ENCODE measurements at places on chromosomes 1 and 21.

DNA sequence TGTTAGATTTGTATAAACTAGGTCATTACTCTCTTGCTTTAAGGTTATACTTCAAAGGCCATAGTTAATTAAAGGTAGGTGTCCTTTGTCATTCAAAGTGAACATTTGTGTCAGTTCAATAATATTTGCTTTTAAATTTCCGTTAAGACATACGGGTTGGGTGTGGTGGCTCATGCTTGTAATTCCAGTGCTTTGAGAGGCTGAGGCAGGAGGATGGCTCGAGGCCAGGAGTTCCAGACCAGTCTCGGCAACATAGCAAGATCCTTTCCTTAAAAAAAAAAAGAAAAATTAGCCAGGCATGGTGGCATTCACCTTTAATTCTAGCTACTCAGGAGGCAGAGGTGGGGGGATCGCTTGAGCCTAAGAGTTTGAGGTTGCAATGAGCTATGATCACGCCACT, 80.4 kb downstream of the KIF26B start:
- no peak for DNase-seq

GRCh38 chr1:223771469-223771813, 59.1 kb downstream of the CAPN2 start:
- no peak for DNase-seq

- DNase-seq: no peak
Observed at GRCh38 chr1:1074631-1075147, 583 bp upstream of the RNF223 start.

- no peak for DNase-seq
Observed at GRCh38 chr21:45251635-45252447, 35.9 kb downstream of the POFUT2 start.

DNA sequence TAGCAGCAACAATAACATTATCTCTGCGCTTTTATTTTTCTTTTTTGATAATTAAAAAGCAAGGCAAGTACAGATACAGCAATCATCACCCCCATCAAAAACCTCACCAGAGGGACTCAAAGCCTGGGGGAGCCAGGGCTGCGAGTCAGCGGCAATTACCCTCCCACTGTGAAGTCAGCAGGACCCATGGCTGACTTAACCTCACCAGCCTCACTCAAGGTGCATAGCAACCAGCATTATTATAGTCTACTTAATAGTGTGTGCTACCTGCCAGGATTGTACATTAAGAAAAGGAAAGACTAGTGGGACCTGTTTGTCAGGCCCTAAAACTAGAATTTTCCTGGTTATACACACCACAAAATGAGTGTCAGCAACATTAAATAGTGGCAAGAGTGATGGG, 28.9 kb upstream of the SERBP1 start:
- no peak for DNase-seq

- no peak for DNase-seq
Observed at GRCh38 chr1:29090937-29091618, 32.6 kb downstream of the TMEM200B start.

DNA sequence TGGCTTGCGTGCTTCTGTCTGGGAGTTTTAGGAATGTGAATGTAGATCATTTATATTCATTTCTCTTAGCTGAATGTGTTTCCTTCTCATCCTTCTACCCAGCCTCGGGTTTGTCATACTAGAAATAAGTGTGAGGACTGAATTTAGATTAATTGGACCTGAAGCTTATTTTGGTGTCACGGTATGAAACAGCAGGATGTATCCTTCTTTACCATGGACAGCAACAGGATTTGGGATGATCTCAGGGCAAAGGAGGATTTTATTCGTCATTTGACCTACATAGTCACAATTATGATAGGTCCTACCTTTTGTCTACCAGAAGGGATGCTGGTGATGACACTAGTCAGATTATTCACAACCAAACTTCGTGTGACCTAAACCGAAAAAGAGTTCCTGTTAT, 127.4 kb downstream of the FMN2 start:
- no peak for DNase-seq

DNA sequence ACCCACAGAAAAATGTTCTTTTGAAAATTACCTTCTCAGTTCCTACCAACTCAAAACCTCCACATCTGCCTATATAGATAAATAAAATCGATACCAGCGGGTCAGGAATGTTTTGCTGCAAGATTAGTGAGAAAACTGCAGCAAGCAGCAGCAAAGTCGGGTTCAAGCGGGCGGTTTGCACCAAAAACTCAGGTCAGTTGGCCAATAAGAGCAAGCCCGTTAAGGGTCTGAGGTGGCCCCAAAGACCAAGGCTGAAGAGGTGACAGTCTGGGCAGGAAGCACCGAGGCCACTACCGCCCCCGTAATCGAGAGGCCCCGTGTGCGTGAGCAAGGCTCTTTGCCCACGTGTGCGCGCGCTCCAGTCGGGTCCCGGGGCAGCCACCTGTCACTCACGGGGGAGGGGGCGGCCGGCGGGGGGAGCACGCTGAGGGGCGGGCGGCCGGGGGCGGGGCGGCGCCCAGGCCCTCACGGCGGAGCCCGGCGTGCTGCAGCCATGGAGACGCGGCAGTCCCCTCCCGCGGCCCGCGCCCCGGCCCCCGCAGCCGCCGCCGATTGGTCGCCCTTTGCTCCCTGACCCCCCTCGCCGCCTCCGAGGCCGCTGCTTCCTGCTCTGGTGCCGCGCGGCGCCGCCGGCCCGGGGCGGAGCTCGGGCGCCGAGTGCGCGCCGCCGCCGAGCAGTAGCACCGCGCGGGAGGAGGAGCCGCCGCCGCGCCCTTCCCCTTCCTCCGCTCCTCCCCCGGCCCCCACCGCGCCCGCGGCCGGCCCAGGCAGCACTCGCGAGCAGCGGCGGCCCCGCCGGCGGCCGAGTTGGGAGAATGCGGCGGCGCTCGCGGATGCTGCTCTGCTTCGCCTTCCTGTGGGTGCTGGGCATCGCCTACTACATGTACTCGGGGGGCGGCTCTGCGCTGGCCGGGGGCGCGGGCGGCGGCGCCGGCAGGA, at the start of gene GALNT2:
Gene GALNT2, plus strand, starts transcription at position 773 of the 939 bp plus-strand sequence. Its CDS starts 43 bp downstream, at position 816.
- peak; percentile 89 for DNase-seq

- DNase-seq: peak; percentile 44
Observed at GRCh38 chr1:207565546-207566468, 69.8 kb downstream of the CR1 start.

DNA sequence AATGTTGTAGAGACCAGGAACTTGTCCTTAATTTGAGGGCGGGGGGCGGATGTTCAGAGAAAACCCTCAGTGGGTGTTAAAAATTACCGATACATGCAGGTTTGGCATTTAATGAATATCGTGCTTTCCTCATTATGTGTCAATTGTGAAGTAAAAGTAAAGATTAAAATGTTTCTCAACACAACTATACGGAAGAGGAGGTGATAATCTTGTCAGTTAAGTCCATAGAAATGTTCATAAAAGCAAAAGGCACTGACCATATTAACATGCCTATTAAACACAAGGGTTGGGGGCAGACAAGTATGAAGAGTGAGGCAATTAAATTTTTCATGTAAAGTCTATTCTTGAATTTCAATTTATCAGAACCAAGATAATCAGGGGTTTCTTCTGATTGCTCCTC, 1.3 kb downstream of the BRINP3 start:
- DNase-seq: no peak

DNA sequence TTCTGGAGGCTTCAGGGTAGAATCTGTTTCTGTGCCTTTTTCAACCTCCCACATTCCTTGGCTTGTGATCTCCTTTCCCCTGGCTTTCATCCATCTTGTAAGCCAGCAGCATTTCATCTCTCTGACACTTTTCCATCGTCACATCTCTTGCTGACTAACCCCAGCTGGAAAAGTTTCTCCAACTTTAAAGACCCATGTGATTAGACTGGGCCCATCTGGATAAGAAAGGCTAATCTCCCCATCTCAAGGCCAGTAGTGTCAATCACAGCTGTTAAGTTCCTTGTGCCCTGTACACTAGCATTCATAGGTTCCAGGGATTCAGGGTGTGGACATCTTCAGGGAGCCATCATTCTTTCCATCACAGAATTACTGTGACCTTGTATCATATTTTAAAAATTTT, 452.1 kb downstream of the TTLL7 start:
- DNase-seq: no peak

DNA sequence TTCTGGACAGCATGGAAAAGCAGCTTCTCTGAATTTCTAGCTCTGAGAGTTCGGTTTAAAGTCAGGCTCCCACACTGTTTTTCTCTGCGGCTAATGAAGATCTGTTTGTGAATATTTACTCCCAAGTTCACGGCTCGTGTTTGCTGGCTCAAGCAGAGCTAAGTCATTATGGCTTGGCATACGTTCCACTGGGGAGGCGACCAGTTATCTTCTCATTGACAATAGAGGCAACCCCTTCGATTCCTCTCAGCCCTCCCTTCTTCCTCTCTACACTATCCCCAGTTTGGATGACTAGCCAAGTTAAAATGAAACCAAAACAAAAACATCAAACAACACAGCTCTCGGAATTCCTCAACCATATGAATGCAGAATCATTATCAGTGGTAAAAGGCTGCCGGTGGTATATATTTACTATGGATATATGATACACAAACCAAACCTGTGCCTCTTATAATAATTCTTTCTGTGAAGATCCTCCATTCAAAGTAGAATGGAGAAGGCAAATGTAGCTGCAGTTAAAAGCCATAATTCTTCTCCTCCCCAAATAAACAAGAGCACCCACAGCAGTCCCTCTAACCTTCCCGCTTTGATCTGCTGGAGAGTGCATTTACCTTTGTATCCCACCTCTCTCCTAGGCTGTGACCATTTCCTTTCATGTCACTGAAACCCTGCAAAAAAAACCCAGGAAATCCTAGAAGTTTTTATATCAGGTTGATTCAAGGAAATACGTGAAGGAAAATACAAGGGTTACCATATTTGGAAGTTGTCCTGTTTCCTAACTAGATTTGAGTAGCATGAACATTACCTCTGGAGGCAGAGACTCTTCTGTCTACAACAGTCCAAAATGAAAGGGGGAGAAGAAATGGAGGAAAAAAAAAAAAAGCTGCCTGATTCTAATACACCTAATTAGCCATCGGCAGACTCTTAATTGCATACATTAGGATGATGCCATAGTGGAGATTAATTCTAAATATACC, 108.3 kb upstream of the USH2A start:
- DNase-seq: no peak

DNA sequence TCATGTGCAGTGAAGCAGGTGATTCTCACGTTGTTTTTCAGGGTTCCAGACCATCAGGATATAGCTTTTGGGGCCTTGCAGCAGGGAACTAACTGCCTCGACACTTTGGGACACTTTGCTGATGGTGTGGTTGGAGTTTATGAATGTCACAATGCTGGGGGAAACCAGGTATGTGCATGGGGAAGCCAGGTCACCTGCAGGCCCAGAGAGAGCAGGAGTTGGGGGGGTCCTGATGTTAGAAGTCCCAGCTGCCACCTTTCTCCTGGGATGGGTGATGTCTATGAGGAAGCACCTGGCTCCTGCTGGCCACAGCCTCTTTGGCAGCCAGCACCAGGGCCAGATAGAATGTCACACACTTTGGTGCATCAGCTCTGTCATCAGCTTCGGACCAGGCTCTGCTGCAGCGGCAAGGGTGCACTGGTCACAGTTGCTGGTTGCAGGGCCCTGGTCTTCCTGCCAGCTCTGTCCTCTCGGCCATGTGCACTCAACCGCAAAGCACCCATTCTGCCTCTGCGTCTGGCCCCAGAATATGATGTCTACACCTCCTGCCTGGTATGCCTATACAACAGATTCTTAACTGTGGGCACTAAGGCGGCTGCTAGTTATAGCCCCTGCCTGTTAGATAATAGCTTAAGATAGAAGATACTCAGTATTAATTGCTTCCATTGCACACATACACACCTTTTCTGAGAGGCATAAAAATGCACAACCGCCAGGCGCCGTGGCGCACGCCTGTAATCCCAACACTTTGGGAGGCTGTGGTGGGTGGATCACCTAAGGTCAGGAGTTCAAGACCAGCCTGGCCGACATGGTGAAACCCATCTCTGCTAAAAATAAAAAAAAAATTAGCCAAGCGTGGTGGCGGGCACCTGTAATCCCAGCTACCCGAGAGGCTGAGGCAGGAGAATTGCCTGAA, 160.7 kb downstream of the PGBD5 start:
- DNase-seq: no peak

DNA sequence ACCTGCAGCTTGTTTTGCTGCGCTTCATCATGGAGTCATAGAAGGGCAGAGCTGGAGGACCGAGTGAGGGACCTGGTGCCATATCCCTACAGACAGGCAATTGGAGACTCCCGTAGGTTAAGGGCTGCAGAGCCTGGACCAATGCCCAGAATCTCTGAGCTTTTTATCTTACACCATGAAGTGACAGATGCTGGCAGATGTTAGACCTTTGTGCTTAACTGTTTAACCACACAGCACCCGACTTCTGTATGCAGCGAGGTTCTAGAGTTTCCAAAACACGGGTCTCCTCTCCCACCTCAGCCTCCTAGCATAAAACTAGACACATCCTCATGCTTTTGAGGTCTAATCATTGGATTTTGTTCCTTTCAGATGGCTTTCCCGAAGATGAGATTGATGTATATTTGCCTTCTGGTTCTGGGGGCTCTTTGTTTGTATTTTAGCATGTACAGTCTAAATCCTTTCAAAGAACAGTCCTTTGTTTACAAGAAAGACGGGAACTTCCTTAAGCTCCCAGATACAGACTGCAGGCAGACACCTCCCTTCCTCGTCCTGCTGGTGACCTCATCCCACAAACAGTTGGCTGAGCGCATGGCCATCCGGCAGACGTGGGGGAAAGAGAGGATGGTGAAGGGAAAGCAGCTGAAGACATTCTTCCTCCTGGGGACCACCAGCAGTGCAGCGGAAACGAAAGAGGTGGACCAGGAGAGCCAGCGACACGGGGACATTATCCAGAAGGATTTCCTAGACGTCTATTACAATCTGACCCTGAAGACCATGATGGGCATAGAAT, 47.6 kb downstream of the B3GALT5 start:
- DNase-seq: no peak

GRCh38 chr1:179831852-179832699, 45.5 kb downstream of the TOR1AIP2 start:
- DNase-seq: peak; percentile 57

DNA sequence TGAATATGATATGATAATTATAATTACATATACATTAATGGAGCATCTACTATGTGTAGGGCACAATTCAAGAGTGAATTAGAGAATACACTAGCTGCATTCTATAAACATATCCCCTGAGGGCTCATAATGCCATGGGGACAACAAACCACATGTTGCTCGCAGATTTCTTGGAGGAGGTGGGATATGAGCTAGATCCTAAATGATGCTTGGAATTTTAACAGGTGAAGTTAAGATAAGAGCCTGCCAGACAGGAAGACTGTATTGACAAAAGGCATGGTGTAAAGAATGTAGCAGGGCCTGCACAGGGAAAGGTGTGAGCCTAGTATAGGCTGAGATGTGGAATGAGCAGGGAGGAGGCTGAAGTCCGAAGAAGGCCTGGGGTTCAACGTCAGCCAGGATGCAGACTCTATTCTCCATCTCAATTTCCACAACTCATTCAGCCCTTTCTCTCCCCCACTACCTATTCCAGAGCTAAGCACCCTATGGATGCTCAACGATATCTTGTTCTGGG, 120.2 kb downstream of the ELAVL4 start:
- no peak for DNase-seq

DNA sequence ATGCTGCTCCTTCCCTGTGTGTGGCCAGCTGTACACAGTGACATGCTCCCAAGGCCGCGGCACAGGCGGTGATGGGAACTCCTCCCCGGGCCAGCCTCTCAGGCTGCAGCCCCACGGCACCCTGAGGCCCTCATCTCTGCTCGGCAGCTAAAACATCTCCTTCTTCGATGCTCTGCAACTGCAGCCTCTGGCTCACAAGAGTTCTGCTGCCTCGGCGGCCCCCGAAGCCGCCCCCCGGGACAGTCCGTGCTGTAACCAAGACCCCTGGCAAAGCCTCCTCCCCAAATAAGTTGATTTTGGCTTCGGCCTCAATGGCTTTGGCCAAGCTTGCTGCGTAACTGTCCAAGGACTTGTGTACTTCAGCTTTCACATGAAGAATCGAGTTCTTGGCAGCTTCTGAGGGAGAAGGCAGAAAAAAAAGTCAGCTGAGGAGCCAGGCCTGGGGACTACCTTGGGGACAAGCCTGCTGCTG, 51.3 kb downstream of the GPR161 start:
- no peak for DNase-seq
